ENCODE measurements at places on chromosomes 12 and 14.
A peak's percentile ranks its signal among the peaks of the same experiment; 100 is the strongest.

- peaks cover 7% of the 10 kb centered on the region for H3K36me3 ChIP-seq
- no peaks in the 10 kb centered on the region for H3K27me3 ChIP-seq
- DNase-seq, result no peak
- H3K4me3 ChIP-seq, result no peak overlapping the region
- H3K27ac ChIP-seq, result no peak overlapping the region
Measured at GRCh38 chr14:64137657-64138290, 156.4 kb downstream of the ESR2 start.

DNA sequence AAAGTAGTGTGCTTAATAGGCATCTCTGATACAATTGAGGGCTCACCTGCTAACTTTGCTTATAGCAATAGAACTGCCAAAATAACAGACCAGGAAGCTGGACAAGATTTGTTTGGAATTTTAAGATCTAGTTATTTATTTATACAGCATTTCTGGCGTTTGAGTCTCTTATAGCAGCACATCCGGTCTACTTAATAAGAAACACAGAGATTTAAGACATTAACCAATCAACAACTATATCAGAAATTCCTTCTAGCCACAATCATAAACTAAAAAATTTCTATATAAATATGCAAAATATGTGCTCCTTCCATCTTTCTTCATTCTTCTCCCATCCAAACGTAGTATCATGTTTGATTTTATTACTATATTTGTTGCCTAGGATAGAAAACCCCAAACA lies 2.6 kb downstream of the RTN1 start:
- H3K4me3 ChIP-seq, result no peak overlapping the region
- no peak for DNase-seq
- no peaks in the 10 kb centered on the region for H3K36me3 ChIP-seq
- peaks cover 18% of the 10 kb centered on the region for H3K4me1 ChIP-seq

DNA sequence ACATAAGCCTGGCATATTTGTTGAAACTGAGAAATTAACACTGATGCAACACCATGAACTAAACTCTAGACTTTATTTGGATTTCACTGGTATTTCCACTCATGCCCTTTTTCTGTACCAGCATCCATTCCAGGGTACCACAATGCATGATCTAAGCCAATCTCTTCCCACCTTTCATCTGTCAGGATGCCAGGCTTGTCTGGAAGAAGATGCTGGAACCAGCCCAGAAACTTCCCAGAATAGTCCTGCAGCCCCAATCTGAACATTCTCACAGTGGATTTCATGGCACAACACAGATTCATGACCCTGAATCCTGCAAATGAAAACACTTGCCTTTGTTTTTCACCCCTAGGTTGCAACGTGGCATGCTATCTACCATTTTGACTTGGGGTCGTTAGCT lies 189.3 kb upstream of the LHX5 start:
- no peaks in the 10 kb centered on the region for H3K36me3 ChIP-seq
- no peaks in the 10 kb centered on the region for H3K4me1 ChIP-seq
- H3K27ac ChIP-seq, result no peak overlapping the region
- DNase-seq, result no peak

DNA sequence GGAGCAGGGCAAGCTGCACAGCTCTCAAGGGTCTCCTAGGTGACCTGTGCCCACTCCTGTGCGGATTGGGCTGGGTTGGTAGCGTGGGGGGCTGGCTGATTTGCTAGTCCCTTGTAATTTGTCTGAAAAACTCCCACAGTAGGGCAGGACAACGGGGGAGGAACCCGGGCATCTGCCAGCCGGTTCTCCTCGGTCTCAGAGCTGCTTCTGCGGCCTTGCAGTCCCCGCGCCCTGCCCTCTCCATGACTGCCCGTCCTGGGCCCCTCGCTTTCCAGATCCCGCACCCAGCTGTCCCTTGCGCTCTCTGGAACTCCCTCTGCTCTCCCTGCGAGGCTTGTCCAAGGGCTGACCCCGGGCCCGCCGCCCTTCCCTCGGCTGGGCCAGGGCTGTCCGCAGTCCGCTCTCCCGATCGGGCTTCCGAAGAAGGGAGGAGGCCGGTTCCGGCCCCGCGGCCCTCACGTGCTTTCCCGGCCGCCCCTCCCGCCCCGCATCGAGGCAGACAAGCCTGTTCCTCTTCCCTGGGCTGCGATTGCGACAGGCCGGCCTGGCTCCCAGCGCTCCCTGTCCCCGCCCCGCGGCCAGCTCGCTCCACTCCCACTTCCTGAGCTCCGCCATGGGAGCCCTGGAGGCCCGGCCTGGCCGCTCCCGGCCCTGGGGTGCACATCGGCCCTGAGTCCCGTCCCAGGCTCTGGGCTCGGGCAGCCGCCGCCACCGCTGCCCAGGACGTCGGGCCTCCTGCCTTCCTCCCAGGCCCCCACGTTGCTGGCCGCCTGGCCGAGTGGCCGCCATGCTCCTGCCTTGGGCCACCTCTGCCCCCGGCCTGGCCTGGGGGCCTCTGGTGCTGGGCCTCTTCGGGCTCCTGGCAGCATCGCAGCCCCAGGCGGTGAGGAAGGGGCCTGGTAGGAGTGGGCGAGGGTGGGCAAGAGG lies at the start of gene LTBR:
TSS of gene LTBR (plus strand) at position 591 of the 927 bp plus-strand sequence. CDS start at position 788, 197 bp downstream.
- H3K27ac ChIP-seq, result peak within 1 kb of the TSS; percentile 78
- H3K36me3 ChIP-seq, result peaks cover 10% of the 10 kb centered on the region
- peaks cover 22% of the 10 kb centered on the region for H3K4me1 ChIP-seq
- H3K27me3 ChIP-seq, result peaks cover 2% of the 10 kb centered on the region
- DNase-seq, result peak; percentile 28
- peak within 1 kb of the TSS; percentile 50 for H3K4me3 ChIP-seq

- no peak overlapping the region for H3K4me3 ChIP-seq
- H3K27me3 ChIP-seq, result no peaks in the 10 kb centered on the region
- H3K4me1 ChIP-seq, result peaks cover 8% of the 10 kb centered on the region
- no peak for DNase-seq
Measured at GRCh38 chr12:112117685-112118084, 7.7 kb upstream of the TRAFD1 start.

DNA sequence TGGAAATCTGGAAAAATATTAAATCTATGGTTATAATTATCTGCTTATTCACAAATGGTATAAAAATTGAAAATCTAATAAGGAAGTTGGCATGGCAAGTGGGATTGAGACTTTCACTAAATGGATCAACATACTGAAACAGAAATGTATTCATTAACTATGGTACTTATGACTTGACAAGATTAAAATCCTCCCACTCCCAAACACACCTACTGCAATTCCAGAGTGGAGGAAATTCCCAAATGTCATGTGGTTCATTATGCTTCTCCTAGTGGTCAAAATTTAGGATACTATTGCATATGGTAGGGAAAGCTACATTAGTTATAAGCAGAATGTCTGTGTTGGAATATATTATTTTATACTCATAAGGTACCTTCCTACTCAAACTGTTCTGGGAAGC lies 265.3 kb upstream of the PRICKLE1 start:
- no peak overlapping the region for H3K27ac ChIP-seq
- H3K27me3 ChIP-seq, result no peaks in the 10 kb centered on the region
- no peak overlapping the region for H3K4me3 ChIP-seq
- H3K36me3 ChIP-seq, result no peaks in the 10 kb centered on the region
- DNase-seq, result no peak

DNA sequence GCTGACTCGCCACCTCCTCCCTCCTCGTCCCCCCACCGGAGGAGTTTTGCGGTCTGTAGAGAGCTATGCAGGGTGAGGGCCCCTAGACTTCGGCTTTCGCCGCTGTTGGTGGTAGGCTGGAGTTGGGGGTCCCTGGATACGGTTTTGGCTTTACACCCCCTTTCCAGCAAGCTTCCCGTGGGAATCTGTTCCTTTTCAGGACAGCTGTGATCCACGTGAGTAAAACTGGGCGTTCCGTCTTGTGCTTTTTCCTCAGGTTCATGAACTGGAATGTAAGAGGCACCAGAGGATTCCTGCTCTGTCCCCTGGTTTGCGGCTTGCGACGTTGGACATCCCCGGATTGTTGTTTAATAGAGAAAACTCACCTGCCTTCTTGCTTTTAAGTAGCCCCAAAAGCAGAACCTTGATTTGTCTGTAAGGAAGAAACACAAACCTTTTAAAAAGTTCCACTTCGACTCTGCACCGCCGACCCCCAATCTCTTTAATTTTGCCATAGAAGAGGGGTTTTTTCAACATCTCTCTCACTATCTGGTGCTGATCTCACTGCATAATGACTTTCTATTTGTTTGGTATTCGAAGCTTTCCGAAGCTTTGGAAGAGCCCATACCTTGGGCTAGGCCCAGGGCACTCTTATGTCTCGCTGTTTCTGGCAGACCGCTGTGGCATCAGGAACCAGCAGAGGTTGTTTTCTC lies 490 bp downstream of the PRORP start:
- H3K27me3 ChIP-seq, result no peaks in the 10 kb centered on the region
- DNase-seq, result no peak
- H3K4me3 ChIP-seq, result peak overlapping the region; percentile 95
- H3K36me3 ChIP-seq, result peaks cover 19% of the 10 kb centered on the region

DNA sequence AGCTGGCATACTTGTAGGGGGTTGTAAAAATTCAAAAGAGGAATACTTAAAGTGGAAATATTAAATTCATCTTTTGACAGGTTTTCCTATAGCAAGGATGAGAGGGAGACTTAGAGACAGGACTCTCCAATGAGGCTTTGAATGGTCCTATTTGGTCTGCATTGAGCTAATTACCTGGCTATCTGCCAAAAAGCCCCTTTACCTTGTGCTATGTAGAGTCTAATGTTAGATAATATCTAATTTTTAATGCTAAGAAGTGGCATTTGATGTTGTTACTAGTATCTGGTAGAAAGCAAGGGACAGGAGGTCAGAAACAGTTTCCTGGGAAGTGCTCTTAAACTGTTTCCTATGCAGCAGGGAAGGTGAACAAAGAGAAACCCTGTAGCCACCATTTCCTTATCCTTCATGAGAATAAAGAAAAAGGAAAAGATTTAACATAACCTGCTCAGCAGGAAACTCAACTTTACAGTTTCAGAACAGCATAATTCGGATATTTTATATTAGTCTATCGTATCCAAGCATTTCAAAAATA lies 550.0 kb downstream of the SOX5 start:
- H3K4me3 ChIP-seq, result no peak overlapping the region
- H3K27me3 ChIP-seq, result no peaks in the 10 kb centered on the region
- no peaks in the 10 kb centered on the region for H3K4me1 ChIP-seq
- H3K36me3 ChIP-seq, result no peaks in the 10 kb centered on the region
- H3K27ac ChIP-seq, result no peak overlapping the region
- DNase-seq, result no peak

DNA sequence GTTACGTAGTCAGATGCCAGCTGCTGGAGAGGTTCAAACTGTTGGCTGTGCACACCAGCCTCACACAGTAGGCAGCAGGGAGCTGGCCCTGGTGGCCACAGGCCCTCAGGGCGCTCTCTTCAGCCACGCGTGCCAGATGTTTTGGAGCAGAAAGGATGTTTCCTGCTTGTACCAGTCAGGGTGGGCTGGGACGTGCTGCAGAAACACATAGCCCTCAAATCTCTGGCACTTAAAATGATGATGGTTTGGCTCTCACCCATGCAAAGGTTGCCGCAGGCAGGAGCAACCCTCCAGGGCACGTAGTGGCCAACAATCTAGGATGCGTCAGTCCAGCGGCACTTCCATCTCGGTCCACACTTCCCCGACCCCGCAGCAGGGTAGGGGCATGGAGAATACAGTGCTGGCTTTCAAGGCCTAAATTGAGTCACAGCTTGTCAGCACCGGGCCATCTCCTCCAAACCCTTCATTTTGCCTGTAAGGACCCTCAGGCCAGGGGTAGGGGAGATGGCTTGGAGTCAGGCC lies 1.7 kb upstream of the FAM181A start:
- peaks cover 67% of the 10 kb centered on the region for H3K4me1 ChIP-seq
- no peak overlapping the region for H3K4me3 ChIP-seq
- H3K27me3 ChIP-seq, result no peaks in the 10 kb centered on the region
- peaks cover 23% of the 10 kb centered on the region for H3K36me3 ChIP-seq
- peak overlapping the region; percentile 86 for H3K27ac ChIP-seq
- no peak for DNase-seq

GRCh38 chr12:6782119-6782518 lies 7.2 kb upstream of the CD4 start:
- DNase-seq, result no peak
- no peak overlapping the region for H3K4me3 ChIP-seq
- no peaks in the 10 kb centered on the region for H3K27me3 ChIP-seq
- H3K27ac ChIP-seq, result no peak overlapping the region
- peaks cover 26% of the 10 kb centered on the region for H3K4me1 ChIP-seq

GRCh38 chr12:48716168-48716492 lies 377 bp downstream of the CCNT1 start:
- H3K27me3 ChIP-seq, result no peaks in the 10 kb centered on the region
- DNase-seq, result no peak
- peaks cover 17% of the 10 kb centered on the region for H3K36me3 ChIP-seq
- peak overlapping the region; percentile 97 for H3K4me3 ChIP-seq
- H3K27ac ChIP-seq, result peak overlapping the region; percentile 99

GRCh38 chr14:95533391-95533821 lies 1.4 kb upstream of the GLRX5 start:
- DNase-seq, result no peak
- H3K36me3 ChIP-seq, result no peaks in the 10 kb centered on the region
- peaks cover 18% of the 10 kb centered on the region for H3K4me1 ChIP-seq
- peak overlapping the region; percentile 79 for H3K4me3 ChIP-seq

DNA sequence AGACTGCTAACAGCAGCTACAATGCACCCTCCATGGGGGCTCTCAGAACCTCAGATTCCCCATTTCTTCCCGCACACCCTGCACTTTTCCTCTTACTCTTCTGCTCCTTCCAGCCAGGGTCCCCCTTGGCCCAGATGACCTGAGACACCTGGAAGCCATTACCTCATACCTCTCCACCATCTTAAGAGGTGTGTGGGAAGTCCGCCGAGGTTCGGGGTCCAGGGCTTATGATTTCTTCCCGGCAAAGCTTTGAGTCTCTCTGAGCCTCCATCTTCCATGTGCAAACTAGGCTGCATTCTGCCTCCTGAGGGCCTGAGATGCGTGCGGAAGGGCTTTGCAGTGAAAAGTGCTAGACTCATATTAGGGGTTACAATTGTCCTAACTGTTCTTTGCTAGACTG lies 5.3 kb downstream of the GSC start:
- H3K4me3 ChIP-seq, result no peak overlapping the region
- H3K4me1 ChIP-seq, result peaks cover 23% of the 10 kb centered on the region
- no peaks in the 10 kb centered on the region for H3K36me3 ChIP-seq
- H3K27me3 ChIP-seq, result peaks cover 54% of the 10 kb centered on the region
- H3K27ac ChIP-seq, result no peak overlapping the region

DNA sequence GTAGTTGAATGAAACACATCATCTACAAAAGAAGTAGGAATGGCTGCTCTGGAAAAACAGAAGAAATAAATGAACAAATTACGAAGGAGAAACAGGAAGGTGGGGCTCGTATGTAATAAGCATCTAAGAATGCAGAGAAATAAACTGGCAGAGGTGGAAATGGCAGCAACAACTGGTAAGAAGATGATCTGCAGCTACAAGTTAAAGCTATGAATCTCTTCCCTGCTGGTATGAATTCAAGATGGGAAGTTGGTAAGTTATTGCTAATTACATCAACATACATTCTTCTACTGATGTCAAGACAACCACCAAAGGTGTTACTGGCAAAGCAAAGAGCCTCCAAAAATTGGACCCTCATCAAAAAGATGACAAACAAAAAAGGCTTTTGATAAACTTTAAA lies 59.8 kb downstream of the HECTD4 start:
- H3K4me1 ChIP-seq, result peaks cover 3% of the 10 kb centered on the region
- no peak for DNase-seq
- H3K27me3 ChIP-seq, result no peaks in the 10 kb centered on the region
- no peak overlapping the region for H3K4me3 ChIP-seq
- no peak overlapping the region for H3K27ac ChIP-seq

- DNase-seq, result no peak
- no peak overlapping the region for H3K27ac ChIP-seq
- peaks cover 17% of the 10 kb centered on the region for H3K36me3 ChIP-seq
- H3K4me3 ChIP-seq, result no peak overlapping the region
- no peaks in the 10 kb centered on the region for H3K27me3 ChIP-seq
Measured at GRCh38 chr14:77520555-77520954, 21.9 kb upstream of the ISM2 start.
